Activated CD8-positive, alpha-beta memory T cell treated with anti-CD3 and anti-CD28 coated beads, Interleukin-2, amount 10 ng/mL, durations not matched to agents 7 days and 5 days (primary cell): ENCODE measurements at places on chromosomes 4 and X.

DNA sequence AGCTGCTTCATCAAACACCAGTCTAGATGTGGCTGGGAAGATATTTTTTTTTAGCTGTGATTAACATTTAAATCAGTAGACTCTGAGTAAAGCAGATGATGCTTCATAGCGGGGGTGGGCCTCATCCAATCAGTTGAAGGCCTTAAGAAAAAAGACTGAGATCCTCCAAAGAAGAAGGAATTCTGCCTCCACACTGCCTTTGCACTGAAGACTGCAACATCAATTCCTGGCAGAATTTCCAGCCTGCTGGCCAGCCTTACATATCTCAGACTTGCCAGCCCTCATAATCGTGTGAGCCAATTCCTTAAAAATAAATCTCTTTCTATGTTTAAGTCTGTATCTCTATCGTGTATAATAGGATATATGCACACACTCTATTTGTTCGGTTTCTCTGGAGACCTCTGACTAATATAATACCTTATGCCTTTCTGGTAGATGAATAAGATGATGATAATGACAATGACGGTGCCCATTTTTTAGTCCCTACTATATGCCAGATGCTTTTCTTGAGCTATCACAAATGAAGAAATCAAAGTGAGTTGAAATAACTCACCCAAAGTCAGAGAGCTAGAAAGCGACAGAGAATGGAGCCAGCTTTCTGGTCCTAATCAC lies 66.1 kb upstream of the SOD3 start:
- H3K36me3 ChIP-seq, result no peaks in the 10 kb centered on the region
- no peaks in the 10 kb centered on the region for H3K4me1 ChIP-seq
- H3K4me3 ChIP-seq, result no peak overlapping the region

DNA sequence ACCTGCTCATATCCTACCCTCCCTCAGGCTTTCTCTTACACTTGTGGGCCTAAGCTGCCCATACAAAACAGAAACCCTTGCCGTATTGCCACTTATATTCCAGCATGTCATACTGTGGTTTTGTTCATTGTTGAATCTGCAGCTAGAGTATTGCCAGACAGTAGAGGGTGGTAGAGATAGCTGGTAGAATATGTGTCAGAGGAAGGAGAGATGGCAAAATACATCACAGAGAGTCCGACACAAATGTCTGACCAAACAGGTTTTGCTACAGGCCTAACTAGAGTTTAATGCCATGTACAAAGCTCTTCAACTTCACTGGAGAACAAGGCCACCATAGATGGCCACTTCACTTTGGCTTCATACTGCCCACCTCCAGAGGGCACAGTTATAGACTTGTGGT lies 160.1 kb downstream of the EFHC2 start:
- H3K4me1 ChIP-seq, result no peaks in the 10 kb centered on the region
- no peak overlapping the region for H3K27ac ChIP-seq

DNA sequence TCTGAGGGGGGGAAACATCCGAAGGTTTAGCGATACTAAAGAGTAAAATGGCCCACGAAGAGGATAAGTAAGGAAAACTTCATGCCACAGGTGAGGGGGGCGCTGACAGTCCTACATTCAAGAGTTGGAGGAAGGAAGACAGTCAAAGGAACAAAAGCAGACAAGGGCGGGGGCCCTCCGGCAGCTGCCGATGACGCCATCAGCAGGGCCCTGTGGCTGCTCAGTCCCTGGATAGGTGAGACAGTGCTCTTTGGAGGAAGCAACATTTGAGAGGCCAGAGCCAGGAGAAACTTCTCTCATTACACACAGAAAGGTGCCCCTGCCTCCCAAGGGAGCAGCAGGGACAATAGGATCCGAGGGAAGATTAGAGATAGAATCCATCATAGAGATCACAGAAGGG lies 41.5 kb downstream of the RAB40AL start:
- no peaks in the 10 kb centered on the region for H3K27me3 ChIP-seq
- H3K4me3 ChIP-seq, result no peak overlapping the region
- no peak overlapping the region for H3K27ac ChIP-seq

- no peak for DNase-seq
- H3K27me3 ChIP-seq, result peaks cover 15% of the 10 kb centered on the region
- no peaks in the 10 kb centered on the region for H3K36me3 ChIP-seq
Observed at GRCh38 chr4:150090836-150091235, 12.6 kb downstream of the DCLK2 start.

DNA sequence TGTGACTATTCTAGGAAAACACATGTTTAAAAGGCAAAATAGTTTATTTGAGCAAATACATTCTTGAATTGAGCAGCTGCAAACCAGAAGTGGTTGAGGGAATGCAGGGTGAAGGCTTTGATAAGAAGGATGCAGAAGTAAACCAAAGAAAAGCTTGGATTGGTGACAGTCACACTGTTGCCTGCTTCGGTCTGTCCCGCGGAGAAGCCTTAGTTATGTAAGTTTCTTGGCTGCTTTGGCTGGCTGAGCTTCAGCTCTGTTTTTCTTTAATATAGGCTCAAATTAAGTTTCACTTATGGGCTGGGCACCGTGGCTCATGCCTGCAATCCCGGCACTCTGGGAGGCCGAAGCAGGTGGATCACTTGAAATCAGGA lies 67.6 kb downstream of the FAM53A start:
- no peak overlapping the region for H3K4me3 ChIP-seq
- H3K36me3 ChIP-seq, result no peaks in the 10 kb centered on the region
- H3K27ac ChIP-seq, result no peak overlapping the region
- H3K27me3 ChIP-seq, result no peaks in the 10 kb centered on the region
- H3K4me1 ChIP-seq, result peaks cover 14% of the 10 kb centered on the region

DNA sequence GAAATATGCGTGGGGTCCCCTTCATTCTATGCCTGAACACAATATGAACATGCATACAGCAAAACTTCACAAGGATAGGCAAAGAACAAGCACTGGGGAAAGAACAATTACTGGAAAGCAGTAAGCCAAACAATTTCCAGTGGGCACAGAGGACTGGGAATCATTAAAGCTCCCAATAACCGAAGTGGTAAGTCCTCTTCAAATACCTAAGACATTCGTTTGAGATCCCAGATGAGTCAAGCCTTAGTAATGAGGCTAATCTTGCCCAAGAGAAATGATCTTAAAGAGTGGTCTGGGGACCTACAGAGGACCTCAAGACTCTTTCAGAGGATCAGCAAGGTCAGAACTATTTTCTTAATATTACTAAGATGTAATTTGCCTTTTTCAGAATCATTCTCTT lies 28.6 kb downstream of the ANAPC10 start:
- no peak for DNase-seq
- H3K4me1 ChIP-seq, result peaks cover 3% of the 10 kb centered on the region
- H3K27ac ChIP-seq, result no peak overlapping the region
- H3K4me3 ChIP-seq, result no peak overlapping the region
- peaks cover 7% of the 10 kb centered on the region for H3K36me3 ChIP-seq

DNA sequence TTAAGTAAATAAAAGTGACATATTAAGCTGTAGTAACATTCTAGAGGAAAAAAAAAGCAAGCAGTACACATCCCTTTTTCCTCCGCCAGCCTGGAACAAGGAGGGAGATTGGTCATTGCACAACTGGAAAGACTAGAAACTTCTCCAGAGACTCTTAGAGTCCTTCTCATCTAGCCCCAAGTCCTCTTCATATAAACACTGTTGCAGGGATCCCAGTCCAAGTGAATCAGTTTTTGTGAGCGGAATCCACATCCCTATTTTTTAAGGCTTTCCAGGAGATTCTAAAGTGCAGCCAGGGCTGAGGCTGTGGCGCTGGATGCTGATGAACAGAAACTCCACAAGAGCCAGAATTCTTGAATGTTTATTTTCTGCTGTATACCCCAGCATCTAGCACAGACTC lies 23.8 kb downstream of the REELD1 start:
- H3K36me3 ChIP-seq, result no peaks in the 10 kb centered on the region
- peaks cover 11% of the 10 kb centered on the region for H3K27me3 ChIP-seq

- H3K27me3 ChIP-seq, result no peaks in the 10 kb centered on the region
- DNase-seq, result no peak
- H3K36me3 ChIP-seq, result no peaks in the 10 kb centered on the region
- no peaks in the 10 kb centered on the region for H3K4me1 ChIP-seq
Observed at GRCh38 chrX:80513625-80514024, 93.4 kb downstream of the TENT5D start.

- no peak overlapping the region for H3K4me3 ChIP-seq
- H3K36me3 ChIP-seq, result no peaks in the 10 kb centered on the region
- no peaks in the 10 kb centered on the region for H3K27me3 ChIP-seq
- peaks cover 1% of the 10 kb centered on the region for H3K4me1 ChIP-seq
- no peak overlapping the region for H3K27ac ChIP-seq
Observed at GRCh38 chr4:159018062-159018629, 84.7 kb upstream of the RAPGEF2 start.

GRCh38 chrX:16718824-16719333 lies 533 bp upstream of the SYAP1 start:
- H3K4me3 ChIP-seq, result peak overlapping the region; percentile 84
- H3K27me3 ChIP-seq, result no peaks in the 10 kb centered on the region
- peaks cover 16% of the 10 kb centered on the region for H3K4me1 ChIP-seq
- peak overlapping the region; percentile 91 for H3K27ac ChIP-seq
- H3K36me3 ChIP-seq, result peaks cover 2% of the 10 kb centered on the region

GRCh38 chrX:9538544-9539045 lies 73.7 kb downstream of the TBL1X start:
- H3K27me3 ChIP-seq, result no peaks in the 10 kb centered on the region
- peaks cover 14% of the 10 kb centered on the region for H3K36me3 ChIP-seq
- no peak overlapping the region for H3K27ac ChIP-seq

- no peak overlapping the region for H3K27ac ChIP-seq
- no peaks in the 10 kb centered on the region for H3K27me3 ChIP-seq
- no peak for DNase-seq
- H3K36me3 ChIP-seq, result peaks cover 1% of the 10 kb centered on the region
- H3K4me1 ChIP-seq, result no peaks in the 10 kb centered on the region
- H3K4me3 ChIP-seq, result no peak overlapping the region
Observed at GRCh38 chr4:15495621-15496020, 25.9 kb downstream of the CC2D2A start.
